Activated CD4-positive, alpha-beta memory T cell treated with anti-CD3 and anti-CD28 coated beads, Interleukin-2, amount 10 ng/mL, durations not matched to agents 7 days and 5 days (primary cell): ENCODE measurements at places on chromosomes 3 and 15.

DNA sequence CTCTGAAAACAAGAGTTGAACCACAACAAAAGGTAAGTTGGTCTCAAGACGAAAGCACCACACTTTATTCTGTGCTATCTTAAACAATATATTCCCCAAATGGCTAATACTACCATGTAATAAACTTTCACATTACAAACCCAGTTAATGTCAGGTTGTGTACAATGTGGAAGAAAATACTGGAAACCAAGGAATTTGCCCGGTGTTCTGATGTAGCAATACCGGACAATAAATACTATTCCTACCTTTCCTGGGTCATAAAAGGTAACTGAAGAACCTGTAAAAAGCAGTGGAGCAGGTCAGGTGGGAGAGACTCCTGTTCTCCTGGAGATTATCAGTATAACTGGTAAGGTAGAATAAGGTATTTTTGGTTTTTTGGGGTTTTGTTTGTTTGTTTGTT lies 3.9 kb downstream of the CFAP44 start:
- DNase-seq, result no peak

- DNase-seq, result no peak
Observed at GRCh38 chr15:42073418-42073817, 20.9 kb downstream of the PLA2G4D start.

DNA sequence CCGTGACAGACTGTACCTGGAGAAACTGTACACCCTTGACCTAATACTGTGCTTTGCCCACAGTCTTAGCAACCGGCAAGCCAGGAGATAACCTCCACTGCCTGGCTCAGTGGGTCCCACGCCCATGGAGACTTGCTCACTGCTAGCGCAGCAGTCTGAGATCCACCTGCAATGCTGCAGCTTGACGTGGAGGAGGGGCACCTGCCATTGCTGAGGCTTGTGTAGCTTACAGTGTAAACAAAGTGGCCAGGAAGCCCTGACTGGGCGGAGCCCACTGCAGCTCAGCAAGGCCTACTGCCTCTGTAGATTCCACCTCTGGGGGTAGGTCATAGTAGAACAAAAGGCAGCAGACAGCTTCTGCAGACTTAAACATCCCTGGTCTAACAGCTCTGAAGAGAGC lies 189.3 kb downstream of the EDEM1 start:
- DNase-seq, result no peak

DNA sequence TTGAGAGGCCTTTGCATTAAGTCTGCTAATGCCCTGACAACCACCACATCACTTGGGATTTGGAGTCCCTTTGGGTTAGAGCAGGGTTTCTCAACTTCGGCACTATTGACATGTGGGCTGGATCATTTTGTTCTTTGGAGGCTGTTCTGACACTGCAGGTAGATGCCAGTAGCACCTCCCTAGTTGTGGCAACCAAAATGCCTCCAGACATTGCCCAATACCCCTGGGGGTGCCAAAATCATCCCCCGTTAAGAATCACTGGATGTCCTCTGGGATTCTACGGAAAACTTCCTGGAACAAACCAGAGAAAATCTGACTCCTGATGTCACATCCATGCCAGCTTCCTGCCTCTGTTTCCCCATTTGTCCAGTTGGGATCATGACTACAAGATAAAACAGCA lies 37.2 kb upstream of the BLM start:
- DNase-seq, result no peak

DNA sequence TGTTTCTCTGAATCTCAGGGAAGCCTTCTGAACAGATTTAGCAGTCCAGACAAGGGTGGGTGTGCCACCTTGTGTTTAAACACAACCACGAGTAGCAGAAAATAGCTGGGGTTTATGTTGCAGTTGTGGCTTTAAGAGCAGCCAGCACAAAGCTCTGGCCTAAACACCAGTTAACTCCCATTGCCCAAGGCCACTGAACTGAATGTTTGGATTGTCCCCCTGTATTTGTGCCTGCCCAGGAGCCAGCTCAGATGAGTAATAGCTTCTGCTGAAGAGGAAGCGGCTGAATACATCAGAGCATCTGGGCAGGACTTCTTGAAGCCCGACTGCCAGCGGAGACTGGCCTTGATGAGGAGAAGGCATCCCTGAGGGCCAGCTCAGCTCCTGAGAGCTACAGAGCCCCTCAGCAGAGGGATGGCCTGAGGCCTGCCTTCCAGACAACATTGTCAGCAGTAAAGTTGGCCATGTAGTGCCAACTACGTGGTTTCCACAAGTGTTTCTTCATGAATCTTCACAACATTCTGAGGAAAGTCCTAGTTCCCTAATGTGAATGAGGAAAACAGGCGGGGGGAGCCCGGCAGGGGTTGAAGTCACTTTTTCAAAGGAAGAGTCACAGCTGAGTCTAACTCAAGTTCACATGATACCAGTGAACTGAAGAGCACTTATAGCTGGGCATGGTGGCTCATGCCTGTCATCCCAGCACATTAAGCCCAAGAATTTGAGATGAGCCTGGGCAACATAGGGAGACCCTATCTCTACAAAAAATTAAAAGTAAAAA lies 65.8 kb upstream of the ZBTB38 start:
- no peak for DNase-seq

GRCh38 chr3:31250116-31250777 lies 282.5 kb upstream of the STT3B start:
- DNase-seq, result no peak

DNA sequence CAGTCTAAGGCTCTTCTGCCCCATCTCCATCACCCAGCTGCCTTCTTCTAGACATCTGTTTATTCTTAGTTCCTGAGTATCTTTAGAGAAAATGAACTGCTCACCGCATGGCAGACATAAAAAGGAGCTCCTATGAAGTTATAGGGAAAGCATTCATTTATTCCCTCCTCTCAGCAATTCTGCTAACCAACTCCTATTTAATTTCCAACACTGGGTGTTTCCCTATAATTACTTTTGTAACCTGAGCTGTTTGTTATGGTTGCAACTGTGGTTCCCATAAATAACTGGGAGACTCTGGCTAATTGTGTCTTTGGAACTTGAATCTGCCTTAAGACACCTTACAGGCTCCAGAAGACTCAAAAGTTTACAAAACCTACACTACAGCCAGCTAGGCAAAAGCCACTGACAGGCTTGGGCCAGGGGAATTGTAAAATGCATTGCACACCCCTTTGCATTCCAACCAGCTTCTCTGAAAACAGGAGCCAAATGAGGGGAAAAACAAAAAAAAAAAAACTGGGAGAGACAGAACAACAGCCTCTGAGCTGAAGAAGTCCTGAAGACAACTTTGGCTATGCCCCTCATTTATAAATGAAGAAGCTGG lies 231.5 kb upstream of the FEZF2 start:
- DNase-seq, result no peak

GRCh38 chr15:79990280-79990996 lies 19.4 kb upstream of the BCL2A1 start:
- no peak for DNase-seq

DNA sequence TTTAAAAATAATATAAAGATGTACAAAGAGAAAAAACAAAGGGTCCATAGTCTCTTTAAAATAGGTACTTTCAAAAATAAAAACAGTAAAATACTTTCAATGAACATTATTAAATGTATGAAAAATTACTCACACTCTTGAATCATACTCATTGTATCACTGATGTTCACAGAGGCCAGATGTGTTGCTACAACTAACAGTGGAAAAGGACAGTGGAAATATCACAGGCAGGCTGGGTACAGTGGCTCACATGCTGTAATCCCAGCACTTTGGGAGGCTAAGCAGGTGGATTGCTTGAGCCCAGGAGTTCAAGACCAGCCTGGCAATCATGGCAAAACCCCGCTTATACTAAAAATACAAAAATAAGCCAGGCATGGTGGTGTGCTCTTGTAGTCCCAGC lies 26.8 kb downstream of the NPHP3 start:
- no peak for DNase-seq

GRCh38 chr3:3907023-3907422 lies 107.8 kb downstream of the LRRN1 start:
- DNase-seq, result no peak

GRCh38 chr3:139127101-139127500 lies 82.4 kb upstream of the PRR23C start:
- DNase-seq, result no peak

- DNase-seq, result no peak
Observed at GRCh38 chr3:20324664-20325478, 138.9 kb upstream of the SGO1 start.

GRCh38 chr3:184523825-184524615 lies 37.6 kb upstream of the EPHB3 start:
- peak; percentile 63 for DNase-seq

DNA sequence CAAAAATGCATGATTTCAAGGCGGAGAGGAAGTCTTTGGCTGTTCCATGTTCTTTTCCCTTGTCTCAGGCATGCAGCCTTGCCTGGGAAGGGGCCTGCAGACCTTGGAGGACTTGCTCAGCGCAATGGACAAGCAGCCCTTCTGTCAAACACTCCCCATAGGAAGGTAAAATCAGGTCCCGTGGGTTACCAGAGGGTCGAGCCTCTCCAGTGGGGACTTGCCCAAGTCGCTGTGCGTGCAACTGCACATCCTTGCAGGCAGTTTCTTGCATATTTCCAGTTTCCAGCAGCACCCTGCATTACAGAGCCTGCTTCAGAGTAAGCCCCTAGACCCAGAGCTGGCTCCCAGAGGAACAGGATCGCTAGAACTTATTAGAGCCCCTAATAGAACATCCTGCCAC lies 75.5 kb upstream of the KLF13 start:
- DNase-seq, result no peak

DNA sequence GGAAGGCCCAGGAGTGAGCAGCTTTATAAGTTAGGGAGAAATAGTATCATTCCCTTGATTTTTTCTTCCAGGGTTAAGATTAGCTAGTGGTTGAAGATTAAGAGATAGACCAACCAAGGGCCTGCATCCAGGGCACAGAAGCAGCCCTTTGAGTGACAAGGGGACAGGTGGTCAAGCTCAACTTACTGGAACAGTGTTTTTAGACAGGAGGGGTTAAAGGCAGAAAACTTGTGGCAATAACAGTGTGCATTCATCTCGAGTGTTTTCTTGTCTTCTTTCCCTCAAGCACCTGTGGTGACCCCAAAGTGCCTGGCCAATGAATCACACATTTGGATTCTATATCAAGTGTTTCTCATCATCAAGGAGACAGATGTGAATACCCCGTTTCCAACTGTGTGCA lies 267.5 kb downstream of the PDCD6IP start:
- no peak for DNase-seq

- DNase-seq, result no peak
Observed at GRCh38 chr3:47540281-47540680, 26.8 kb upstream of the ELP6 start.

DNA sequence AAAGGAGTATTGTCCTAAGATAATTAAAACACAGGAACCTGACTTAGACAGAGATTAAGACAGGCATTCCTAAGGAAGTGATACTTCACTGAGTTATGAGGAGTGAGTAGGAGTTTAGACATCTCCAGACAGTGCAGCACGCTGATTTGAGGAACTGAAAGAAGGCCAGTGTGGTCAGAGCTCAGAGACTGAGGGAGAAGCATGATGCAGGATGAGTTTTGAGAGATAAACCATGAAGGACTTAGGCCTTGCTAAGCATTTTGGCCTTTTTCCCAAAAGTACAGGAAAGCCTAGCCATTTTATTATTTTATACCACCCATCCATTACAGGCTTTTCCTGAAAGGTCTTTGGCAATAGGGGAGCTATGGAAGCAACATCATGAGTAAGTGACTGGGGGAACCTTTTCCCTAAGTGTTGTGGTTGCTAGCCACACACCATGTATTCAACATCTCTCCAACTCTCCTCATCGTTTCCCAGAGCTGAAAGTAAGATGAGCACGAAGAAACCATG lies 375.6 kb upstream of the TPRG1 start:
- no peak for DNase-seq

- DNase-seq, result no peak
Observed at GRCh38 chr3:96449803-96450202, 364.6 kb upstream of the EPHA6 start.
